Transverse colon (tissue), 4 donors: ENCODE measurements at places on chromosomes 6 and 20. TPM values are rescaled to one million over a fixed set of nuclear protein-coding genes. Genes with fewer than 3 reads are reported as not detected.

DNA sequence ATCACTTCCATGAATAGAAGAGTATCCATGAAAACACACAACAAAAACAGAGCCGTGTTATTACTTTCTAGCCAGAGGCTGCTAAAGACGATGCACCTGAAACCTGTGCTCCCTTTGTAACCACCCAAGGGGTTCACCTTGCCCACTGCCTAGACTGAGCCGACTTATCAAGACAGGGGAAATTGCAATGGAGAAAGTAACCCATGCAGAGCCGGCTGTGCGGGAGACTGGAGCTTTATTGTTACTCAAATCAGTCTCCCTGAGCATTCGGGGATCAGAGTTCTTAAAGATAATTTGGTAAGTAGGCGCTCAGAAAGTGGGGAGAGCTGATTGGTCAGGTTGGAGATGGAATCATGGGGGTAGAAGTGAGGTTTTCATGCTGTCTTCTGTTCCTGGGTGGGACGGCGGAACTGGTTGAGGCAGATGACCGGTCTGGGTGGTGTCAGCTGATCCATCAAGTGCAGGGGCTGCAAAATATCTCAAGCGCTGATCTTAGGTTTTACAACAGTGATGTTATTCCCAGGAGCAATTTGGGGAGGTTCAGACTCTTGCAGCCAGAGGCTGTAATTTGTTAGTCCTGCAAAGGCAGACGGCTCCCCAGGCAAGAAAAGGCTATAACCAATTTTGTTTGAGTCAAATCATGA, 366.6 kb downstream of the PREX1 start:
- no peaks in the 10 kb centered on the region for H3K4me1 ChIP-seq
- no peaks in the 10 kb centered on the region for H3K27me3 ChIP-seq
- no peak overlapping the region for H3K27ac ChIP-seq
- no peaks in the 10 kb centered on the region for H3K36me3 ChIP-seq
- DNase-seq, result no peak

SESN1 gene
- total RNA-seq, result 43.1 TPM

GRCh38 chr6:169808608-169808967, 57.2 kb downstream of the ERMARD start:
- no peak overlapping the region for H3K4me3 ChIP-seq
- no peaks in the 10 kb centered on the region for H3K27me3 ChIP-seq
- H3K36me3 ChIP-seq, result no peaks in the 10 kb centered on the region
- H3K4me1 ChIP-seq, result no peaks in the 10 kb centered on the region
- DNase-seq, result no peak
- no peak overlapping the region for H3K27ac ChIP-seq

- H3K36me3 ChIP-seq, result no peaks in the 10 kb centered on the region
- no peak for DNase-seq
Measured at GRCh38 chr20:38698541-38698940, 25.7 kb upstream of the SLC32A1 start.

- no peak for DNase-seq
- no peaks in the 10 kb centered on the region for H3K27me3 ChIP-seq
- peaks cover 10% of the 10 kb centered on the region for H3K4me1 ChIP-seq
- H3K36me3 ChIP-seq, result no peaks in the 10 kb centered on the region
- H3K4me3 ChIP-seq, result no peak overlapping the region
Measured at GRCh38 chr6:136696238-136696637, 96.0 kb downstream of the MAP3K5 start.

GRCh38 chr6:35730745-35731413, 6.0 kb upstream of the ARMC12 start:
- no peaks in the 10 kb centered on the region for H3K36me3 ChIP-seq
- no peaks in the 10 kb centered on the region for H3K27me3 ChIP-seq
- DNase-seq, result no peak
- peaks cover 66% of the 10 kb centered on the region for H3K4me1 ChIP-seq
- peak overlapping the region; percentile 100 for H3K27ac ChIP-seq

TTK gene
- total RNA-seq, result 2.2 TPM

DNA sequence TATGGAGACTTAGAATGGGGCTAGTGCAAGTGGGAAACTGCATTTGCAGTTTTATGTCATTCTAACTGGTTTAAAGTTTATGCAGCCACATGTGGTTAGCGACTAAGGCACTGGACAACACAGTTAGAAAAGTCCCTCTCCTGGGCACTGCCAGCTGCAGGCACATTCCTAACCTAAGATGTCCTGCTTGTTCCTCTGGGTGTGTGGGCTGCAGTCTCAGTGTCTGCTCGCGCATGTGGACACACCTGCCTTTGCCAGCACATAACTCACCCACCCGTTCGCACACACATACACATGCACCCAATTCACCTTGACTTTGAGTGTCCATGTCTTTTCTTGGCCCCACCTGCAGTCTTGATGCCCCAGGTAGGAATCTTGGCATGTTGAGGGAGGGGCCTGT, 18.5 kb upstream of the SLC22A2 start:
- no peak for DNase-seq
- no peaks in the 10 kb centered on the region for H3K36me3 ChIP-seq

- H3K36me3 ChIP-seq, result peaks cover 49% of the 10 kb centered on the region
- no peaks in the 10 kb centered on the region for H3K27me3 ChIP-seq
- no peak overlapping the region for H3K4me3 ChIP-seq
- H3K4me1 ChIP-seq, result peaks cover 9% of the 10 kb centered on the region
Measured at GRCh38 chr6:87675004-87675681, 26.9 kb downstream of the AKIRIN2 start.

- H3K4me1 ChIP-seq, result no peaks in the 10 kb centered on the region
- H3K4me3 ChIP-seq, result no peak overlapping the region
- no peak for DNase-seq
- no peaks in the 10 kb centered on the region for H3K36me3 ChIP-seq
Measured at GRCh38 chr6:166598441-166599138, 12.1 kb upstream of the RAMACL start.

GRCh38 chr6:116326181-116326671, 44.5 kb upstream of the DSE start:
- H3K36me3 ChIP-seq, result no peaks in the 10 kb centered on the region
- H3K4me3 ChIP-seq, result no peak overlapping the region
- DNase-seq, result no peak
- H3K4me1 ChIP-seq, result peaks cover 6% of the 10 kb centered on the region
- H3K27me3 ChIP-seq, result no peaks in the 10 kb centered on the region

GRCh38 chr6:5762561-5762968, 244.2 kb downstream of the NRN1 start:
- H3K4me1 ChIP-seq, result no peaks in the 10 kb centered on the region
- H3K4me3 ChIP-seq, result no peak overlapping the region
- H3K36me3 ChIP-seq, result no peaks in the 10 kb centered on the region

DNA sequence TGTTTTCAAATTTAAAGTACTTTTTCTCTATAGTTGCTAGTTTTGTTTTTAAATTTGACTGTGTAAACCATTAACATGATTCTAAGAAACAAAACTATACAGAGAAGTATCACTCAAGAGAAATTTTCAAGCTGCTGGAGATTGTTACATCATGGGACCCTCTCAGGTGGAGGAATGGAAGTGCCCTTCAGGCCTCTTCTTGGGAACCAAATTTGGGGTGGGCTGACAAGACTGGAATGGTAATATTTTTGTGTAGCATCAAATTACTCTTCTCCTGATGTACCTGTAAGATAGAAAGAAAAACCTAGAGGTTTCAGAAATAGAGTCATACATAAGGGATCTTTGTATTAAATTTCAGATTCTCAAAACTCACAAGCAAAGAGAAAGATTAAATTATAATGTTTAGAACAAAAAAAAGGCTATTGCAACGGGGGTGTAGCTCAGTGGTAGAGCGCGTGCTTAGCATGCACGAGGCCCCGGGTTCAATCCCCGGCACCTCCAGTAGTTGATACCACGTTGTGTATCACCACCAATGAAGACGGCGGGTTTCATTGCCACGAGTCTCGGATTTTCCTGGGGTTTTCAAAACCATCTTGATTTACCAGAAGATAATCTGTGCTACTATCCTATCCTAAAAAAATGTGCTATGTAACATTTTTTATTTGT, 193.7 kb downstream of the GPX5 start:
- no peaks in the 10 kb centered on the region for H3K36me3 ChIP-seq
- H3K4me1 ChIP-seq, result no peaks in the 10 kb centered on the region
- H3K4me3 ChIP-seq, result no peak overlapping the region
- H3K27me3 ChIP-seq, result peaks cover 53% of the 10 kb centered on the region

- DNase-seq, result no peak
- H3K27ac ChIP-seq, result no peak overlapping the region
- H3K4me3 ChIP-seq, result no peak overlapping the region
- no peaks in the 10 kb centered on the region for H3K27me3 ChIP-seq
- no peaks in the 10 kb centered on the region for H3K36me3 ChIP-seq
- H3K4me1 ChIP-seq, result no peaks in the 10 kb centered on the region
Measured at GRCh38 chr6:48713612-48714011, 602.6 kb upstream of the PTCHD4 start.

DNA sequence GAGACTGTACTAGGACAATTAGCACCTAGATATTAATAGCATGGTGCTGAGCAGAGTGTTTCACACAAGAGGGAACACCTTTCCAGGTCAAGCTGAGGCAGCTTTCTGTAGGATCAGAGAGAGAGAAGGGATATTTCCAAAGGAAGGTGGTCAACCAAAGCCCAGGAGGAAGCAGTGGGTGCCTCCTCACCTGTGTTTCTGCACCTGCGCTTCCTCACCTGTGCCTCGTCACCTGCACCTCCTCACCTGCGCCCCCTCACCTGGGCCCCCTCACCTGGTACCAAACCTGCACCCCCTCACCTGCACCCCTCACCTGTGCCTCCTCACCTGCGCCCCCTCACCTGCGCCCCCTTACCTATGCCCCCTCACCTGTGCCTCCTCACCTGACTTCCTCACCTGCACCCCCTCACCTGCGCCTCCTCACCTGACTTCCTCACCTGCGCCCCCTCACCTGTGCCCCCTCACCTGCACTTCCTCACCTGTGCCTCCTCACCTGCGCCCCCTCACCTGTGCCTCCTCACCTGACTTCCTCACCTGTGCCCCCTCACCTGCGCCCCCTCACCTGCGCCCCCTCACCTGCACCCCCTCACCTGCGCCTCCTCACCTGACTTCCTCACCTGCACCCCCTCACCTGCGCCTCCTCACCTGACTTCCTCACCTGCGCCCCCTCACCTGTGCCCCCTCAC, 67.9 kb downstream of the TTLL2 start:
- no peak for DNase-seq
- no peaks in the 10 kb centered on the region for H3K4me1 ChIP-seq
- H3K36me3 ChIP-seq, result no peaks in the 10 kb centered on the region
- no peak overlapping the region for H3K4me3 ChIP-seq
- H3K27ac ChIP-seq, result no peak overlapping the region

GRCh38 chr6:57173056-57173885, 1.1 kb downstream of the BAG2 start:
- peak overlapping the region; percentile 94 for H3K27ac ChIP-seq
- H3K27me3 ChIP-seq, result no peaks in the 10 kb centered on the region
- peak overlapping the region; percentile 70 for H3K4me3 ChIP-seq
- DNase-seq, result peak; percentile 17
- H3K4me1 ChIP-seq, result no peaks in the 10 kb centered on the region
- no peaks in the 10 kb centered on the region for H3K36me3 ChIP-seq

ARFGAP1 gene
- total RNA-seq, result 200 TPM

- no peaks in the 10 kb centered on the region for H3K27me3 ChIP-seq
Measured at GRCh38 chr6:35933844-35934243, 12.9 kb upstream of the SRPK1 start.

- H3K4me1 ChIP-seq, result no peaks in the 10 kb centered on the region
- no peak overlapping the region for H3K4me3 ChIP-seq
- no peak for DNase-seq
- H3K27me3 ChIP-seq, result peaks cover 23% of the 10 kb centered on the region
- H3K36me3 ChIP-seq, result no peaks in the 10 kb centered on the region
- no peak overlapping the region for H3K27ac ChIP-seq
Measured at GRCh38 chr20:59414936-59415623, 114.7 kb downstream of the EDN3 start.

ATP9A gene
- total RNA-seq, result 66.3 TPM

HEY2 gene
- total RNA-seq, result not detected

GRCh38 chr20:45347936-45348778, at the start of gene SDC4:
SDC4 (minus strand) TSS chr20:45348424; CDS start chr20:45348384, 40 bp downstream.
- H3K4me1 ChIP-seq, result peaks cover 48% of the 10 kb centered on the region
- peak within 1 kb of the TSS; percentile 92 for H3K27ac ChIP-seq
- peak; percentile 78 for DNase-seq
- no peaks in the 10 kb centered on the region for H3K36me3 ChIP-seq

LY6G5C gene
- total RNA-seq, result 0.95 TPM

DNA sequence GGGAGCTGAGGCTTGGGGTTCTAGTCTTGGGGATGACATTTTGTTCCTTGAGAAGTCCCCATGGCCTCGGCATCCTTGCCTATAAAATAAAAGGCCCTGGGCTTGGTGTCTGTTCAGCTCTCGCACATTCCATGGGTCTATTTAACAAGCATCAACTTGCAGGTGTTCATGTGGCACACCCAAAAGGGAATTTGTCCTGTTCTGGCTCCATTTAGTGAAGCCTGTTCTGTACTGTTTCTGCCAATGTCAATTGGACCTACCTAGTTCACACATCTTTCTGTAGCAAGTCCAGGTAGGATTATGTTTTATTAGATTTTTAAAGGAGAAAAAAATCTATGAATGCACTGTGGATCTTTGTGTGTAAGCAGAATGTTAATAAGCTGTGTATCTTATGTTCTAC, 262.0 kb downstream of the HIVEP2 start:
- H3K27ac ChIP-seq, result no peak overlapping the region
- no peaks in the 10 kb centered on the region for H3K36me3 ChIP-seq
- DNase-seq, result no peak
- H3K4me3 ChIP-seq, result no peak overlapping the region

GRCh38 chr20:36467076-36467999, 74.0 kb upstream of the MYL9 start:
- DNase-seq, result peak; percentile 72
- peak overlapping the region; percentile 93 for H3K27ac ChIP-seq
- H3K4me3 ChIP-seq, result no peak overlapping the region
- peaks cover 99% of the 10 kb centered on the region for H3K4me1 ChIP-seq
- H3K27me3 ChIP-seq, result no peaks in the 10 kb centered on the region

DNA sequence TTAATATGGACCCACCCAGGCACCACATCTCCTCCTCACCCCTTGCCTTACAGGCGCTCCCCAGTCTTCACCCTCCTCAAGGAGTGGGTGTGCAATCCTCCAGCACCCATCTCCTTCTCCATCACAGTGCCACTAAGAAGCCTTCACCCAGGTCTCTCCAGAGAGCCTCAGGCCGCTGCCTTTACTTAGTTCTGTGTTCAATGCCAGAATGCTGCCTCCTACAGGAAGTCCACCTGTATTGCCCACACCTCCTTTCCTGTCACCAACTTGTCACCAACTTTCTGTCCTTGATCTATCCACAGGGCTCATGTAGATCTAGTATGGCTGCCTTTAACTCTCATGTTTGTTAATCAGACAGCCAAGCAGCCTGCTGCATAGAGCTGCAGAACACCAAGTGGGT, 586 bp upstream of the LST1 start:
- peak overlapping the region; percentile 52 for H3K27ac ChIP-seq
- H3K4me1 ChIP-seq, result peaks cover 42% of the 10 kb centered on the region

NFATC2 gene
- total RNA-seq, result 22.5 TPM

DNA sequence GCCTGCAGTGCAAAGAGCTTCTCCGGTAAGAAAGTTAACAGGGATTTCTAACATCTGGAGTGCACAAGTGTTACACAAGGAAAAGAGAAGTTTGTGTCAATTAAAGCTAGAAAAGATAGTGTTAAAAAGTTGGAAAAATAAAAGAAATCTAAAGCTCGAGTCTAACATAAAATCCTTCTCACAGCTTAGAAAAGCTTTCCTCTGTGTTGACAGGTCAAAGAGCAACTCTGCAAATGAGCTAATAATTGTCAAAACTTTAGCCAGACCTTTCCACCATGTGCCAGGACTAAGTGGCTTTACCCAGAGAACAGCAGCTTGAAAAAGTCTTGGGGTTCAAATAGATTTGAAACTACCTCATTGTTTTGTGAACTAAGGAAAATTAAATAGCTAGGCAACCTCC, 14.8 kb downstream of the PTPRK start:
- no peak for DNase-seq
- H3K27ac ChIP-seq, result peak overlapping the region; percentile 82
- no peaks in the 10 kb centered on the region for H3K27me3 ChIP-seq

WFDC12 gene
- not detected for total RNA-seq

LSM2 gene
- 31.1 TPM for total RNA-seq
